Suppressor macrophage treated with lipopolysaccharide for 1 hour (primary cell): ENCODE measurements at places on chromosomes 12 and 14.

- peak; percentile 49 for DNase-seq
These were observed 156.7 kb downstream of the TMTC3 start for GRCh38 chr12:88298761-88299242.

GRCh38 chr12:79452906-79453305 is 237.9 kb downstream of the PAWR start:
- no peak for DNase-seq

DNA sequence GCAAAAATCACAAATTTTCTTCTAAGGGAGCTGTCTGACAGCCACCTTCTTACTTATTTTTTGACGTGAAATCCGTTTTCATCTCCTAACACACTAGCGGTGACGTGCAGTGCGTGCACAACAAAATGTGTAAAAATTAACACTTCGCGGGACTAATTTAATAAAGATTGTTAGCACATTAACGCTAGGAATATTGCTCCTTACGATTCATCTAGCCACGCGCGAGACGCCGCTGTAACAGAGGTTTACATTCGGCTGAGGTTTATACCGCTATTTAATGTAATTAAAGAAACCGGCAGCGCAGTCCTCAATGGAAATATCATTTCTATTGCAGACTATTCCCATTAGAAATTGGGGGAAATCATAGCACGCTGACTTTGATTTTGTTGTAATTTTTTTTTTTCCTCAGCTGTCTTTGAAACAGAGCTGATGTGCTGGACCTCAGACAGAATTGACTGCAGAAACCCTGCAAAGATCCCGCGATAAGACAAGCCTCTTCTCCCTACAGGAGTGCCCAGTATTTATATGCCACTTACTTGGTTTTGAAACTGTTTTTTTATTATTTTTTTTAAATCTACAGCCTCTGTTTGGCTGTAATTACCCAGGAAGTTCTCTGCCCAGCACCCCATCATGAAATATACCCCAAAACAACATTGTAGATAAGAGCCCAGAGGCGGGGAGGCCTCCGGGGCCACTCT is 31.2 kb downstream of the BCL11B start:
- DNase-seq: no peak

DNA sequence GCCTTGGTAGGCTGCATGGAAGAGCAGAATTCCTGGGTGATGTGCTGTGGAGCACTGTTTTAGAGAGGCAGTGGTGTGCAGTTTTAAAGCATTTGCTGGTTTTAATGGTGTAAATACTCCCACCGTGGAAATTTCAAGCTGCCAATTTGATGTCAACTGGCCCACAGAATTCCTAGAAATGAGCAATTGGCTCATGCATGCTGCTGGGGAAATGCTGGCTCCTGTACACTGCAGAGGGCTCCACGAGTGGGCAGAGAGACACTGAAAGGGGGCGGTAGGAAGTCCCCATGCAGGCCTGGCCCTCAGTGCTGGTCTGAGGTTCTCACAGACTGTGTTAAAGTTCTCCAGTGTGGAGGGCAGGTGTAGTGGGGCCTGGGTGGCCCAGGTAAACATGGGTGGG is 99.4 kb upstream of the NTF3 start:
- DNase-seq: peak; percentile 55

DNA sequence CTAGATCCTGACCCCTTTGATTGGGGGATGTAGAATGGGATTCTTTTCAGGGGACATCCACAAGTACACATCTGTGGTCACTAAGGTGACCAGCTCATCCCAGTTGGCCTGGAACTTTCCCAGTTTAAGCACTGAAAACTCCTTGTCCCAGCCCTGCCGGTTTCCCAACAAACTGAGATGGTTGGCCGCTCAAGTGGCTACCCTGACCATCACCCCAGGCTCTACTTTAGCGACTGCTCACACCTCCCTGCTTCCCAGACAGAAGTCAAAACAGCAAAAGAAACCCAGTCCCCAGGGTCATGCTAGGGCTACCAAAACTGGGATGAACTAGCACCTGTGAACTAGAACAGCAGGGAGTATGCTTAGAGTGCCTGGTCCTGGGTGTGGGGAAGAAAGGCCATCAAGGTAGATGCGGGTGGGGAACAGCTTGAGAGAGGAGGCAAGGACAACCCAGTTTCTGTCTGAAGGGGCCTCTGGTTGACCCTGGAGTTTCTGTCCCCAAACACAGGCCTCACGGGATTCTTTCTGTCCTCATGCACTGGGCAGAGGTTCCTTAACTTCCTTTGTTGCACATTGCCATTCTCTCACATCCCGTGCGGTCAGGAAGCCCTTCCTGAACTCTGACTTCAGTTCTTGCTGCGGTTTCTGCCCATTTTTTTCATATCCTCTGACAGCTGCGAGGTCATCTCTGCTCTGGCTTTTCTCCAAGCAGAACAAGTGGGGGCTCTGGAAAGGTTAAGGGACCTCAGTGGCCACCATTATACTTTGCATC is 1.6 kb downstream of the LTB4R start:
- DNase-seq: peak; percentile 77

GRCh38 chr12:131194166-131194565 is 240.5 kb downstream of the ADGRD1 start:
- no peak for DNase-seq

DNA sequence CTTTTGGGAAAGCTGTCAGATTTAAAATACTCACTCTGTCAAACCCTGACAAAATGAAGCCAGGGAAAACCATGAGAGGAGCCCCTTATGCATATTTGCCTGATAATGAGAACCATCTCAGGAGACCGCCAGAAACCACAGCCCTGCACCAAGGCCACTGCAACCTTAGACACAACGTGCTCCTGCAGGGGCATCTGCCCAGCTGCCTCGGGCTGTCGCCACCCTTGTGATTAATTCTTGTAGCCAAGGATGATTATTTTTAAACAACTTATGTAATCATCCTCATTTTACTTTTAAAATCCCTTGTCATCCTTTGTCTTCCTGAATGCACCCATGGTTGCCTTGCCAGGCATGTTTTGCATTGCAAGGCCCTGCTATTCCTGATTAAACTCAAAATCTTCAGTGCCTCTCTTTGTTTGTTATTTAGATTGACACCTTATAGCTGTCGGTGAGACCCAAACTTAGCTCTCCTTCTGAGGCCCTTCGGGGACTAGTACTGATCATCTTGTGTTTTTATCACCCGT is 766.4 kb upstream of the TMEM132C start:
- DNase-seq: peak; percentile 14

DNA sequence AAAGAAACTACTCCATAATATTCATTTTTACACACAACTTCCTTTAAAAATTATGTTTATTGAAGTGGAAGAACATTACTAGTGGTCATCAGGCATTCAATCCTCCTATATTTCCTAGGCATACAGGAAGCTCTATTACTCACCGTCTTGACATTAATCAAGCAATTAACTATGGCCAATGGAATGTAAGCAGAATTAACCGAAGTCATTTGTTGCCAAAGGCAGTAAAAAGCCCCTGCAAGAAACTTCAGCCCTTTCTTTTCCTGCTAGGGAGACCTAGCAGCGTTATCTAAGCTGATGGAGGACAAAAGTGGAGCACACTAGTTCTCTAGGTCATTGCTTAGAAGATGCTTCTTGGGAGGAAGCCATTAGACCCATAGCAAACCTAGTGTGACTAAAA is 399.6 kb downstream of the KCNH5 start:
- no peak for DNase-seq

GRCh38 chr12:102528111-102528510 is 47.7 kb upstream of the IGF1 start:
- DNase-seq: no peak

GRCh38 chr12:32257695-32258496 is 141.5 kb upstream of the FGD4 start:
- DNase-seq: no peak

DNA sequence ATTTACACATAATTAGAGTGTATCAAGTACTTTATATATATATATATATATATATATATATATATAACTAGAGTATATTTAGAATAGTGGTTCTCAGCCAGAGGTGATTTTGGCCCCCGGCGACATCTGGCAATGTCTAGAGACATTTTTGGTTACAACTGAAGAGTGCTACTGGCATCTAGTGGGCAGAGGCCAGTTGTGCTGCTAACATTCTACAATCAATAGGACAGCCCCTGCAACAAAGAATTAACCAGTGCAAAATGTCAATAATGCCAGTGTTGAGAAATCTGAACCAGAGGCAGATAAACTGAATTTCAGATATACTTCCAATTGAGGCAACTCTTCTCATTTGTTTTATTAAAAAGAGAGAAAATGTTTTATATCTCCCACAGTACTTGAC is 8.9 kb downstream of the GTF2A1 start:
- DNase-seq: peak; percentile 71
